ENCODE measurements at places on chromosomes 16 and 17.

- DNase-seq = peak; percentile 19
Observed at GRCh38 chr17:68356520-68356919, 65.2 kb downstream of the ARSG start.

DNA sequence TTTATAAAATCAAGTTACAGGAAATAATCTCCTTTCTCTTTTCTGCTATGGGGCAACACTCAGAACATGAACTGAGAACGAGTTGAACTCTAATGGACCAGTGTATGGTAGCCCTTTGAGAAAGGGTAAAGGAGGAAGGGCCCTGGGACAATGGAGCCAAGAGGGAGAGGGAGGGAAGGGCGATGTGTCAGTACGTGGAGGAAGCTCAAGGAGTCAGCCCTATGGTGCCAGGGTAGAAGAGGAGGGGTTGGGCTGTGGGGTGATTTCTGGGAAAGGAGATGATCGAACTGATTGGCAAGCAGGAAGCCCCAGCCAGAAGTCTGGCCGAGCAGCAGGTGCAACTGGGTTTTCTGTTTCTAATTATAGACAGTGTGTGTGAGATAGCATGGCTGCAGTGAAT, 4.3 kb upstream of the WIPI1 start:
- DNase-seq = no peak

- no peak for DNase-seq
Observed at GRCh38 chr17:78672005-78672404, 94.8 kb upstream of the DNAH17 start.

DNA sequence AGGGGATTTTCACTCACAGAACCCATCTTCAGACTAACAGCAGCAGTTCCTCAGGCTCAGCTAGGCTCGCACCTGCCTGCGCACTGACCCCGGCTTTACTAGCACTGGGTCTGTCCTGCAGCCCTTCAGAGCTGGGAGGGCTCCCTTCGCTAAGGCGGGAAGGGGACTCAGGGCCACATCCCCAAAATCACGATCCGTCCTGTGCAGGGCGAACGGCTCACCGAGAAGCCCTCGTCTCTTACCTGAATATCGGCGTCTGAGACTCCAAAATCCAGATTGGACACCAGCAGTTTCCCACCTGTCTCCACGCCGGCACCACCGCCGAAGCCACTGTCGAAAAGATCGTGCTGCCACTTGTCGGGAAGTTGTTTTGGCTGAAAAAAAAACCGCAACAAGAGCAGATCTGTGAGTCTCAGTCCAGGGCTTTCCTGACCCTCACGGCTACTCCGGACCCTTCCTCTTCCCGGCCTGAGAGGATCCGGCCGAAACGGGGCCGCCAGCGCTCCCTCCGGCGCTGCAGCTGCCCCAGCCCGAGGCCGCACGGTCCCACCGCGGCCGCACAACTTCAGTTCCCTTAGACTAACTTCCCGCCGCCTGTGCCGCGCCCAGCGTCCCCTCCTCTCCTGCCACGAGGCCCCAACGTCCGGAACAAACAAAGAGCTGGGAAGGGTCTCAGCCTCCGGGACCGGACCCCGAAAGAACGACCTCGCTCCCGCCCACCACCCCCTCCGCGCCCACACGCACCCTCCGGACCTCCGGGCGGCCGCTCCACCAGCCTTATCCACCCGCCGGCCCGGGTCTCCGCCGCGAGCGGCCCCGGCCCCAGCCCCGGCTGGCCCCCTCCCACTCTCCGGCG, 711 bp downstream of the ALYREF start:
- DNase-seq = no peak

- DNase-seq = no peak
Observed at GRCh38 chr16:78659668-78660217, 560.3 kb downstream of the WWOX start.

- DNase-seq = no peak
Observed at GRCh38 chr17:19368229-19368628, 5.7 kb upstream of the B9D1 start.

GRCh38 chr16:74451951-74452758, 30.9 kb upstream of the CLEC18B start:
- DNase-seq = no peak

- DNase-seq = no peak
Observed at GRCh38 chr17:59400858-59401257, 69.4 kb downstream of the YPEL2 start.

- DNase-seq = no peak
Observed at GRCh38 chr17:72878975-72879660, 213.4 kb downstream of the SLC39A11 start.

DNA sequence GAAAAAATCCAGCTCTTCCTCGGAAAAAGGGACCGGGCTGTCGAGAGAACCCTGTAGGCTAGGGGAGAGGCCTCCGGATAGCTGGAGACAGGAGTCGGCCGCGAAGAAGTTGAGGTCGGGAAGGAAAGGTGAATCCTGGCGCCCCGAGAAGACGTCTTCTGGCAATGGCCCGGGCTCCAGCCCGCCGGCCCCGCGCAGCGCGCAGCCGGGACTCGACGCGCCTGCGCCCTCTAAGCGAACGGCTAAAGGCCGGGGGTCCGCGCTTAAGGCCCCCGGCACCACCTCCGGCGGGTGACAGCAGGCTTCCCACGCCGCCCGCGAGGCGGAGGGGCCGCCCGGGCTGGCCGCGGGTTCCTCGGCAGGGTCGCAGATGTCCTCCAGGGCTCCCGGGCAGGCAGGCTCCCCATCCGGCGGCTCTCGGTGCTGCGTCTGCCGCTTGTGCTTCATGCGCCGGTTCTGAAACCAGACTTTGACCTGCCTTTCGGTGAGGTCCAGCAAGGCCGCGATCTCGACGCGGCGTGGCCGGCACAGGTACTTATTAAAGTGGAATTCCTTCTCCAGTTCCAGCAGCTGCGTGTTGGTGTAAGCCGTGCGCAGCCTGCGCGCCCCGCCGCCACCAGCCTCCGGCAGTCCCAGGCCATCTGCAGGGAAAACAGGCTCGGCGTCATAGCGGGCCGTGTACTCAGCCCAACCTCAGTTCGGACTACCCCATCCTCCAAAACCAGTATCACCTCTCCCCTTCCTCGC, 1.6 kb downstream of the HOXB2 start:
- peak; percentile 46 for DNase-seq

GRCh38 chr17:75319904-75320691, 30.9 kb upstream of the SLC25A19 start:
- no peak for DNase-seq

GRCh38 chr16:89004209-89004831, 27.3 kb upstream of the CBFA2T3 start:
- no peak for DNase-seq

DNA sequence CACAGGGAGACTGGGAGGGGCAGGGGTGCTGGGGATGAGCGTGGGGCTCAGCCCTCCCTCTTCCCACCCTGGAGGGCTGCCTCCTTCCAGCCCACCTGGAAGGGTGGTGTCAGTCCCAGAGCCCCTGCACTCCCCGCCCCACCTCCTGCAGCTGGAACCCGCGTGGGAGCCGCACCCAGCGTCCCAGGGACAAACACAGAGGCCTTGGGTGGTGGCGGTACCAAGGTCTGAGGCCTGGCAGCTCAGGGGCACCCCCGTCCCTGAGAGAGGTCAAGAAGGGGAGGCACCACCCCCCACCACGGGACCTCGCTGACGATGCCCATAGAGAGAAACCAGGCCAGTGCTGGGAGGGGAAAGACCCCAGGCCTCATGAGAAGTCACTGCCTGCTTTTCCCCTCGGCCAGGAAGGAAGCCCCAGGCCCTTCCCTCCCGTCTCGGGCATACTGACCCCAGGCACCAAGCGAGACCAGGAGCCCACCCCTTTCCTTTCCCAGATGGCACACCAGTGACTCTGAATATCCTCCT, 4.1 kb downstream of the HS3ST6 start:
- no peak for DNase-seq

DNA sequence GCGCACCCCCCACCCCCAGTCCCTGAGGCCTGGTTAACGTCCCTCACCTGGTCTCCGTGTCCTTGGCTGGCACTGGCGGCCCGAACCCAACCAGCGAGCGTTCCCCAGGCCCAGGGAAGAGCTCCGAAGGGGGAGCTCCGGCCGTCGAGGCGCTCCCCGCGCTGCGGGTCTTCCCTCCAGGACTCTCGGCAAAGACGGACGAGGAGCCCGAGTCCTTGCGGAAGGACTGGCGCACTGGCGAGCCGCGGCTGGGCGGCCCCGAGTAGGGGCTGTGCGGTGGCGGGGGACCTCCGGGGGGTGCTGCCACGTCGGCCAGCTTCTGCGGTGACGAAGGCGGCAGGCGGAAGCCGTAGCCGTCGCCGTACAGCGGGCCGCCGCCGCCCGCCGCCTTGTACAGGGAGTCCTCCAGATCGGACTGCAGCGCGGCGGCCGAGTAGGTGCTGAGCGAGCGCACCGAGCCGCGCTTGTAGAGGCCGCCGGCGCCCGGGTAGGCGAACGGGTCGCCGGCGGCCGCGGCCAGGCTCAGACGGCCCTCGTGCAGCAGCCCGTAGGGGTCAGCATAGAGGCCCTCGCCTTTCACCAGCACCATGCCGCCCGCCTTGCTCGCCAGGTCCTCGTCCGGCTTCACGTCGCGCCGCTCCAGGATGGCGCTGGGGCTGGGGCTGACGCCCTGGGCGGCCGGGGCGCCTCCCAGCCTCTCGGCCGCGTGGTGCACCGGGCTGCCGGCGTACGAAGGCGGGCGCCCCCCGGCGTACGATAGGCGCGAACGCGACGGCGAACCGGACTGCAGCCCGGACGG, 44.1 kb downstream of the SRCIN1 start:
- no peak for DNase-seq

DNA sequence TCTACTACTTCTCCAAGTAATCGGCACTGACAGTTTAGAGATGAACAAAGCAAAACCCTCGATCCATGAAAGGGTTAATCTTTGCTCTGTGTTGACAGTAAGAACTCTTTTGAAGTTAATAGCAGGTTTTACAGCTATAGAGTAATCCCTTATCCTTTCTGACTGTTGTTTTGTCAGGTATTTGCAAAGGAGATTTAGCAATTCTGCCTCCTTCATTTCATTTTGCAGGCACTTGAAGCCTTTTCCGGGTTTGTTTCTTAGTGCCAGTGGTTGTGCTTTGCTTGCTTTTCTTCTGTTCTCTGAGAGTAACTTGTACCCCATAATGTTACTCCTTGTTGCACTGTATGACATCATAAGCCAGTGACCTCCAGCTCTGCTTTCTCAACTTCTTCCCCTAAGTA, 64.5 kb downstream of the TANGO6 start:
- no peak for DNase-seq

- no peak for DNase-seq
Observed at GRCh38 chr16:86975445-86975844, 341.7 kb downstream of the C16orf95 start.

GRCh38 chr16:85142129-85142513, 29.8 kb upstream of the CIBAR2 start:
- DNase-seq = no peak

GRCh38 chr17:4747847-4748246, 8.1 kb upstream of the CXCL16 start:
- no peak for DNase-seq

DNA sequence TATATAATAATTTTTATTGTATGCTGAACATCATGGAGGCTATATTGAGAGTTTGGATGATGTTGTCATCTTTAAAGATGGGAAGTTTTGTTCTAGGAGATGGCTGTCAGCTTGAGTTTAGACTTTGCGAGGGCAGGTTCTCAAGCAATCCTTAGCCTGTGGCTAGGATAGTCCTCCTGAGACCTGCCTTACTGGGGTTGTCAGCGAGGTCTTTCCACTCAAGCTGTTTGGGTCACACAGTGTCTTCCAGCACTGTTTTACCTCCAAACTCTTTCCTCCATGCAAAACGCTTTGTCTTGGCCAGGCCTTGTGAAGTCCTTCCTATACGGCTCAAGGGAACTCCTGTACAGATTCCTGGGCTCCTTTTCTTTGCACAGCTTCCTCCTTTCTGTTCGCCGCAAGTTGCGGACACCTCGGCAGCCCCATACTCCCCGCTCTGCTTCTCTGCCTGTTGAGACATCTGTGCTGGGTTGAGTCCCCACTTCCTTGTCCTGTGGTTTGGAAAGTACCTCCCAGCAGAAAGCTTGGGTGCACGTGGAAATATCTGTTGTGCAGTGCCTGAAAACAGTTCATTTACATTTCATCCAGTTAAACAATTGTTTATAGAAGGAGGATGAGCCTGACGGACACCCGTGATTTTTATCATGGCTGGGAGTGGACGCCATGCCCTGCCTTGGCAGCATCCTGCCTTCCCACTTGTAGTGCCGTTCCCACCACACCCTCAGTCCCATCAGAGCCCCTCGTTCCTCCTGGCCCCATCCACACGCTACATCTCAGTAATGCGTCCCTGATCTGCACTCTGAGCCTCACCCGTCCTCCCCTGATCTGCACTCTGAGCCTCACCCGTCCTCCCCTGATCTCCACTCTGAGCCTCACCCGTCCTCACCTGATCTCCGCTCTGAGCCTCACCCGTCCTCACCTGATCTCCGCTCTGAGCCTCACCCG, 55.0 kb upstream of the CBFA2T3 start:
- DNase-seq = peak; percentile 39

GRCh38 chr17:39898088-39898487, 20.3 kb downstream of the GSDMB start:
- DNase-seq = no peak

DNA sequence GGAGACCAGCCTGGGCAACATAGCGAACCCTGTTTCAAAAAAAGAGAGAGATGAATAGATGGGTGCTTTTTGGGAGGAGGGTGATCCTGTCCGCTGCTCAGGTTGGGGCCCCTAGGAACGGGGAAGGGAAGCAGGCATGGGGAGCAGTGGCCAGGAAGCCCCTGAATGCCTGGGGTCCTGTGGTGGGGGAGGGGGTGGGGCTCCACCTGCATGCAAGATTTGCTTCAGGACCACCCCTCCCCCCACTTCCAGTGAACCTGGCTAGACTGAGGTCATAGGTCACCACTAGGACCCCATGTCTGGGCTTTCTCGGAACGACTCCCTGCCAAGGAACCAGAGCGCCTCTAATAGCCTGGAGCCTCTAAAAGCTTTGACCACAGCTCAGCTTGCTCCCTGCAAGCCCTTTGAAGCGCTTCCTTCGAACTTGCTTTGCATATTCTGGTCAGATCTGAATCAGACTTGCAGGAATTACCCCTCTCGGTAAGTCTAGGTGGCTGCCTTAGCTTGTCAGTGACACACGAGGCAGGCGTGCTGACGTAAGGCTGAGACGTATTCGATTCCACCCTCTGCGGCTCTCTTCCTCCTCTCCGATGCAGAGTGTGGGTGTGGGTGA, 3.7 kb downstream of the SOCS3 start:
- DNase-seq = peak; percentile 76

- no peak for DNase-seq
Observed at GRCh38 chr17:8133399-8133798, 9.5 kb upstream of the HES7 start.

DNA sequence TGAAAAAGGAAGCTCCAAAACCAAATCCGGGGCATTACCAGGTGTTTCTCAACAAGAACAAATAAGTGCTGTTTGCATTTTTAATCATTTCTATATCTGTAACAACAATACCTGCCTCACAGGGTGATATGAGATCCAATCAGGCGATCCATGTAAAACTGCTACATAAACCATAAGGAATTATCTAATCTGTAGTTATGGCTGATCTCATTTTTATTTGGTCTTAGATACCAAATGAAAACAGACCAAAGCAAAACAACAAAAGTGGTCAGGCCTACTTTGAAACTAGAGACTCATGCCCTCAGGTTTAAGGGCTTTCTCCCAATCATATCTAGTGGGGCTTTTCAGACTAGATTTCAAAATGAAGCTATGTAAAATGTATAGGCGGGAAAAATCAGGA, 28.3 kb downstream of the XPO6 start:
- no peak for DNase-seq
